ENCODE measurements at places on chromosomes 3 and 15.

DNA sequence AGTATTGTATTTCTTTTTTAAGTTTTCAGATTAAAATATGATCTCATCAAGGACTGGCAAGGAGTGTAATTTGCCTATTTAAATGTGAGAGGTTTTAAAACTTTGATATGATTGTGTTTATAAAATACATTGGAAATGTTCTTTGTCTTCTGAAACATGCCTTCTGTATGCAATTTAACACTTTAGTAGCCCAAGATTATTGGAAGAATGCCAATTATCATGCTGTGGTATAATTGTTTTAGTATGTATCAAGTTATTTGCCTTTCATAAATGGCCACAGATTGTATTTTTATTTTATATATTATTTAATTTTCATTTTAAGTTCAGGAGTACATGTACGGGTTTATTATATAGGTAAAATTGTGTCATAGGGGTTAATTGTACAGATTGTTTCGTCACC is 31.7 kb downstream of the ECT2 start:
- no peak for DNase-seq

- no peak for DNase-seq
Measured at GRCh38 chr15:80840182-80841130, 61.3 kb downstream of the CEMIP start.

DNA sequence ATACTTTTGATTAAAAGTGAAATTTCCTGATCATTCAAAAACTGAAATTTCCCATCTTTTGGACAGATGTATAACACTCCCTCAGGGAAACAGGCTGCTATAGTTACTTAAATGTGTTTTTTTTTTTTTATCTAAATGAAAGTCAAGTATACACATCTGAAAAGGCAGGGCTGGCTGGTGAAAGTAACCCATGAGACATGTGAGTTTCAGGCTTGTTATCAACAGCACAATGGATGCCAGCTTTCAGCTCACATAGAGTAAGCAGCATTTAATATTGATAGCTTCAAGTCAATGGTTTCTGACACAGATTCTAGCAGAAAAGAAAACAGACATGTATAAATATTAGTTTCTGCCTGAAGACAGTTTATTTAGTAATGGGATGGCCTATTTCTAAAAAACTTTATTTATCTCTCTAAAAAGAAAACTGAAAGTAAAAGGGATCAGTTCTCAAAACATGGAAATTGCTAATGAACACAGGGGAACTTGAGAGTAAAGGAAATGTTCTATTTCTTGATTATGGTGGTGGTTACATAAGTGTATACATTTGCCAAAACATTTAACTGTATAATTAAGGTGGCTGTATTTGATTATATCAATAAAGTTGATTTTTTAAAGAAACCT is 89.7 kb upstream of the CMC1 start:
- no peak for DNase-seq

DNA sequence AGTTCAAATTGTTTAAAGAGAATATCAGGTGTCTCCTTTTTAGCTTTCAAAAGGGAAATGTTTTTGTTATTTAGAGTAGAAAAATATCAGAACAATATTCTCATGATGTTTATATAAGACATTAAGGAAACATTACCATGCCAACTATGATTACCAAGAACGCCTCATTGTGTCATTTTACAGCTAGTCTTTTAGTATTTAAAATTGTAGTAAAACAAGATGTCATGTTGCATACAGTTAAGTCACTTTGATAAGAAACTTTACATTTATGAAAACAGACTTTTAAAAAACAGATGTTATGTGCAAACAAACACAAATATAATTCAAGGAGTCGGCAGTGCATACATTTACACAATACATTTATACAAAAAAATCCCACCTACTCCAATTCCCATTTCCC is 4.4 kb downstream of the PLSCR4 start:
- DNase-seq = no peak

DNA sequence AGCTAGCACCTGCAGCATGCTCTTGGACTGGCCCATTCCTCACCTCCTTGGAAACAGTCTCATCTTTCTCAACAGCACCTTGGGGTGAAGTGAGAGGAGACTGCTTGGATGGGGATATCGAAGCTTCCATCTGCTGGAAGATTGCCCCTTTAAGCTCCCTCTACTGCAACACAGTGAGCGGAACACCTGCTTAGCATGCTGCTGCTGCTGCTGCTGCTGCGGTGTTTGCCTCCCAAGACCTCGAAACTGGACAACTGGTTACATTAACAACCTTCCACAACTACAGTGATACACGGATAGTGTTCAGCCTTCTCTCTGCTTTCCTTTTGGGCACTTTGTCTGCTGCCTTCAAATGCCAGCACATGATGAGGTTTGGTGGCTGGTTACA is 253.9 kb upstream of the LYSMD4 start:
- DNase-seq = no peak

- DNase-seq = no peak
Measured at GRCh38 chr3:178768072-178768864, 232.0 kb downstream of the KCNMB2 start.

DNA sequence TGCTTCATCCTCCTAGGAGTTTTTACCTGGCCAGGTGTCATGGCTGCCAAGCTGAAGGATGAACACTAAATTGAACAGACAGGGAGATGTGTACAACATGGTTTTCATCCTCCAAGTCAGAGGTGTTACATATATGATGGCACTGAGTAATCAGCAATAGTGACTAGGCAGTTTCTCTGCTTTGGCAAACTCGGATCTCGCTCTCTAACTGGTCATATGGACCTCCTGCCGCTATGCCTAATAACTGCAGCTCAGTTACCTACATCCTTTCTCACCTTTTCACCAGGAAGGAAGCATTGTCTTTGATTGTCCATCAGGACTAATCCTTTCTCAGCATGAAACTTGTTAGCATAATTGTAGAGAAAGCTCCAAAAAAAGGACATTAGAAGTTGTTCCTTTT is 175.9 kb upstream of the PLSCR5 start:
- DNase-seq = no peak

DNA sequence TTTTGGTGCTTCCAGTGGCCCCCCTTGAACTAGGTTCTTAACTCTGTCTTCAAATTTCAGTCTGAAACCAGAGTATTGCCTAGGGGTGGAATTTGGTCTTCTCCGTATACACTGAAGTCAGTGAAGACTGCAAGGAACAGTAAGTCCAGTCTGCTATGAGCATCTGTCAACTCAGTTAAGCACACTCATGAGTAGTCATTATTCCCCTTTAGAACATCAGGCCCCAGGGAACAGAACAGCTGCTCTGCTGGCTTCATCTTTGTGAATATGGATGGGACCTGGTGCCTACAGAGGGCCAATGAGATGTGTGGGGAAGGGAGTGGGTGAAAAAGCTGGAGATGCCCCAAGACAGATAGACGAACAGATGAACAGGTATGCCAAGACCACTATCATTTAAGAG is 85.2 kb upstream of the PRR23C start:
- no peak for DNase-seq

GRCh38 chr15:50607129-50607528 is 60.7 kb upstream of the USP50 start:
- no peak for DNase-seq

DNA sequence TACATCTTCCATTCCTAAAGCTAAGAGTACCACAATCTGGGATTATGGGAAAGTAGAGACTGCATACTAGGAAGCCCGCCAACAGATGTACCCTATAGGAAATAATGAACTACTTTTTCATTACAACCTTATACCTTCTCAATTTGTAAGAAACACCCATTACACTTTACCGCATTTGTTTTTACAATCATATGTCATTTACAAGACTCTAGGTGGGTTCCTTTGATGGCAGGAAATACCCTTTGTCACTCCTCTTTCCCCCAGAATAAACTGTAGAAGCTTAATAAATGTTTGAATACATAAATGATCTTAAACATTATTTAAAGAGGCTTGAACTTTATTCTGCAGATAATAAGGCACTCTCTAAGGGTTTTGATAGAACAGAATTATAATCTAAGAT is 150.1 kb upstream of the TGFBR2 start:
- DNase-seq = no peak

- DNase-seq = no peak
Measured at GRCh38 chr3:64108231-64108630, 84.9 kb upstream of the PSMD6 start.

DNA sequence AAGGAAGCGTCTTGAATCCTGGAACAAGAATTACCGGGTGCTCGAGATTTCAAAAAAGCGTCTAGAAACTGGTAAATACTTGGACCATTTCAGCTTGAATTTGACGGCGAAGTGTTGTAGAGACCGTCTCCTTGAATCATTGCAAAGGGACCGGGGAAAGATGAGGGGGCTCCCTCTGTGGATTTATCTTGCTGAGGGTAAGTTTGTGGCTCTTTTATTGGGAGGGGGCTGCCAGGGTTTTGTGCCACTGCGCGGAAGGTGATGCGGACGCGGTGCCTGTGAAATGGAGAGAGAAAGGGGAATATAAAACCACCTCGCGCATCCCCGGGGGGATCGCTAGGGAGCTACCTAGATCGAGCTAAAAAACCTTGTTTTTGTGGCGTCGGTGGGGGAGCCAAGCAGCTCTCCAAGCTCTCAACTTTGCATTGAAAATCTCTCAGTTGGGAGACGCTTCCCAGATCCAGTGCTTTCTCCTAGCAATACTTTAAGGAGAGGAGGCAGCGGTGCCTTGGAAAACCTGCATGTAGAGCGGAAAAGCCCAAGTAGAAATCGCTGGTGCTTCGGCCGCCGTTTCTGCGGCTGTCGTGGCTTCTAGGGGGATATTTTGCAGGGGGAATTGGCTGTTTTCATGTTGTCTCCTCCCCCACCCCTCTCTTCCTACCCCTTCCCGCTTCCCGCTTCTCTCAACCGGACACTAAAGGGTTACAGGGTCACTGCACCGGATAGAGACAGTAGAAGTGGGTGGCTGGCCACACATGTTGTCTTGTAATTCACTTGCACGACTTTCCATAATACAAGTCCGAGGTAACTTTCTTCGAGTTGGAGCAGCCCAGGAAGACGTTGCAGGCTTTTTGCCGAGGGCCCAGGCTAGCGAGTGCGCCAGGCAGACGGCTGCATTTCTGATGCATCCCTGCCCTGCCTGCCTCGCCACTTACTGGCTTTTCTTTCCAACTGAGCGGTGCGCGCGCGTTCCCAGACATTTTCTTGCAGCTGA is 187.6 kb downstream of the NLGN1 start:
- DNase-seq = peak; percentile 51

DNA sequence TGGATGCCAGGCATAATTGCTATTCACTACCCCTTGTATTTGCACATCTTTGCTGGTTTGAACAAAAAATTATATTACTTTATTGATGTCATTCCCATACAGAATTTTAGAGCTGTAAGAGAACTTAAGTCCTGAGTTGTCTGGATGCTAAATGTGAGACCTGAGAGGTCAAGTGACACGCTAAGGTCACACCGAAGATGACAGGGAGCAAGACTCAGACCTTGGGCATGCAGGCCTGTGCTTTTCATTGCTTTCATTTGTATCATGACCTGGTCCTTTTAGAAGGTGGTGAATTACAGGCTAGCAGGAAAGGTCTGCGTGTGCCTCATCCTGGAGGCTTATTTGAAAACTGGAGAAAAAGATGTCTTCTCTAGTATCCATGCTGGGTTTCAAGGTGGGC is 312.0 kb upstream of the RASGRP1 start:
- no peak for DNase-seq

GRCh38 chr15:96337365-96338023 is 7.0 kb downstream of the NR2F2 start:
- no peak for DNase-seq

- DNase-seq = no peak
Measured at GRCh38 chr3:4985330-4986174, 6.3 kb downstream of the BHLHE40 start.

DNA sequence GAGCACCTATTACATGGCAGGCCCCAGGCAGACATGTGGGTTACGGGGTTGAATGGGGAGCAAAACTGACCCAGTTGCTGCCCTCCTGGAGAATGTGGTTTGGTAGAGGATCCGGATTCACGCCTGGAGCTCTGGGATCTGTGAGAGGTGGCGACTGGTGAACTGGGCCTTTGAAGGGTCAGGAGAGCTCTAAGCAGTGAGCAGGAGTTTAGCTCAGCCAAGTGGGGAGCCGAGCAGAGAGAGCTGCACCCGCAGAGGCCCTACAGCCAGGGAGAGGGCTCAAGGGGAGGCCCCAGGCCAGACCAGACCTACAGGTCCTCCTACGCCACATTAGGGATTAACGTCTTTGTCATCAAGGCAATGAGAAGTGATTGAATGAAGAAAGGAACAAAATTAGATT is 179.8 kb upstream of the TLE3 start:
- no peak for DNase-seq

- no peak for DNase-seq
Measured at GRCh38 chr3:127817406-127817841, 4.9 kb downstream of the MGLL start.

- no peak for DNase-seq
Measured at GRCh38 chr3:98500019-98500418, 2.5 kb downstream of the OR5K2 start.

DNA sequence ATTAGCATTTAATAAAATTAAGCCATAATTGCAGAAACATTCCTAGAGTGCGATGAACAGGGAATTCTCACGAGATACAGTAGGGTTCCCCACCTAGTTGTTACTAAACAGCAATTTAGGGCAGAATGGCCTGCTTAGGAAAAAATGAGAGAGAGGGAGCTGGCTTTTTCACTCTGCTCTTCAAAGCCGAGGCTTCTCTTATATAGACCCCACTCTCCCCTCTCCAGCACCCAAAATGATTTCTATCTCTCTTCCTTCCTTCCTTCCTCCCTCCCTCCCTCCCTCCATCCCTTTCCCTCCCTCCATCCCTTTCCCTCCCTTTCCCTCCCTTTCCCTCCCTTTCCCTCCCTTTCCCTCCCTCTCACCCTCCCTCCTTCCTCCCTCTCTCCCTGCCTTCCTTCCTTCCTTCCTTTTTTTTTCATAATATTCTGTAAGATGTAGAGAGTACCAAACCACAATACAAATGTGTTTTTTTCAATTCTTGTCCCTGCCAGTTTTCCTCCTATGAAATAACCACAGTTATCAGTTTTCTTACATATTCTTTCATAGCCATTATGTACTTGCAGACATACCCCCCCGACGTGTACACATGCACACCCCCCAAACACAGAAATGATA is 48.1 kb upstream of the ZCWPW2 start:
- DNase-seq = no peak

DNA sequence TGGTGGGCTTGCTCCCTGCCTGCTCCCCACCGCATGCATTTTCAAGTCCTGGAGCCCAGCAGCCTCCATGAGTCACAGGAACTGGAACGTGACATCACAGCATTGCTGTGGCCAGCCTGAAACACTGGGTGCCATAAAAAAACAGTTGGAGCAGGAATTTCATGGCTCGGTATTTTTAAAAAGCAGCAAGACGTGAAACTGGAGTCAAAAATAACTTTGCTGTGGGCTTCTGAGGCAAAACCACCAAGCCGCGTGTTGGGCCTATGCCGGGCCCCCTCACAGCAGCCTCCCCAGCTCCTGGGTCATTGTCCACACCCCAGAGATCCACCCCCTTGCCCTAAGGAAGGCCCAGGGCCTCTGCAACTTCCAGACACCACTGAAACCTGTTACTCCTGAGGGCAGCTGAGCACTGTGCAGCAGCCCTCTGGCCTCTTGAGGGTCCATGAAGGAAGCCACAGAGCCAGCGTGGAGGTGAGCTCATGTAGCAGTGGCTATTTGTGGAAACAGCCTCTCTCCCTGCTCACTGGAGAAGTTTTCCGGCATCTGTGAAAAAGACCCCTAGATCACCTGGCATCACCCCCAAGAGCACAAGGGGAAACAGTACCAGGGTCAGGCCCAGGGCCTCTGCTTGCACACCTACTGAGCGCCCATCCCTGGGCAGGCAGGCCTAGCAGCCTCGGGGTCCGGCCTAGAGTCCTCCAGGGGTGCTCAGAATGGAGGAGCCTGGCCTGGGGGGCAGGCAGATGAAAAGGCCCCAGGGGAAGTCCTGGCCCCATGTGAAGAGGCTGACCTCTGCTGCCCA is 34.0 kb upstream of the DUSP7 start:
- DNase-seq = peak; percentile 35

GRCh38 chr15:72179950-72180581 is 17.5 kb downstream of the GRAMD2A start:
- DNase-seq = no peak
